WTC11 (cell line): ENCODE measurements at places on chromosomes 3 and 15. TPM values are rescaled to one million over a fixed set of nuclear protein-coding genes. Genes with fewer than 3 reads are reported as not detected.

- H3K4me3 ChIP-seq = no peak overlapping the region
- DNase-seq = peak; percentile 88
- H3K4me1 ChIP-seq = peaks cover 7% of the 10 kb centered on the region
- no peak overlapping the region for H3K27ac ChIP-seq
- H3K27me3 ChIP-seq = peaks cover 2% of the 10 kb centered on the region
- no peaks in the 10 kb centered on the region for H3K36me3 ChIP-seq
Observed at GRCh38 chr3:45210308-45211041, 15.6 kb downstream of the TMEM158 start.

- H3K4me3 ChIP-seq = no peak overlapping the region
- DNase-seq = no peak
- H3K27me3 ChIP-seq = peaks cover 3% of the 10 kb centered on the region; the same call in 1 of the 2 replicates
- no peaks in the 10 kb centered on the region for H3K4me1 ChIP-seq
Observed at GRCh38 chr15:25092661-25093060, 137.9 kb downstream of the SNRPN start.

GNB4 gene
- 33.8 to 38.2 TPM (median 36.7 TPM) in 3 replicates for total RNA-seq

DNA sequence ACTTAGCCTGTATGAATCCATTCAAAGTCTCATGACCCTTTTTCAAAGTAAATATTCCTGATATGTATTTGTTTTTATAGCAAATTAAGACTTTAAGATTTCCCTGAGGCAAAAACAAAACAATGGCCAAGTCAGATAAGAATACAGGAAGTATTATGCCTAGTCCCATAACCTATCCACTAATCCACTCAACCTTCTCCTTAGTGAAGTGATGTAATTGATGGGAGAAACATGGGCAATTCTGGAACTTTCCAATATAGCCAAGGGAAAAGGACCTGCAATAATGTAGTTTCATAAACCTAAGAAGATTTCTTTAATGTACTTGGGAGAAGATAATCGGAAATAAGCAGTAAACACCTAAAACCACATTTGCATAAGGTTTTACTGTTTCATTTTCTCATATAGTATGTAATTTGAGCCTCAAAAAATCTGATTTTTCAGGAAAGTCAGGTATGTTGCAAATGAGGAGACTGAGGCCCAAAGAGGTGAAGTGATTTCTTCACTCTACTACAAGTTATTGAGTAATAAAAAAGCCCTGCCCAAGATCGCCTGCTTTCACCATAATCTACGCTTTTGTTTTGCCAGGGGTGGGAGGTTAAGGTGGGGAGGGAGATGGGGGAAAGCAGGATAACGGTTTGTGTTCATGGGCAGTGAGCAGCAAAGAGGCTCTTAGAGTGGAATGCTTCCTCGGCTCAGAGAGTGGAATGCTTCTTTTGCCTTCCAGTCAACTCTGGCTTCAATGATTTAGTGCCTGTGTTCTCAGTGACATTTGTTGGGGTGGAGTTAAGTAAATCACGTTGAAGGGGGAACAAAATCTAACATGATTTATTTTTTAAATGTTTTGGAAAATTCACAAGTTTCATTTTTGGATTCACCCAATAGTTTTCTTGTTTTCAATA is 95.0 kb upstream of the FNDC3B start:
- DNase-seq = no peak
- no peaks in the 10 kb centered on the region; the same call in 1 of the 2 replicates for H3K27me3 ChIP-seq
- peaks cover 12% of the 10 kb centered on the region for H3K4me1 ChIP-seq
- H3K27ac ChIP-seq = no peak overlapping the region

STRIT1 gene
- 0.33 TPM in 1 of 3 replicates, not detected in the others for total RNA-seq

GRCh38 chr15:40130799-40131502 is 22.3 kb upstream of the BMF start:
- no peaks in the 10 kb centered on the region for H3K36me3 ChIP-seq
- H3K27ac ChIP-seq = no peak overlapping the region
- no peak overlapping the region for H3K4me3 ChIP-seq
- no peak for DNase-seq
- H3K4me1 ChIP-seq = peaks cover 14% of the 10 kb centered on the region

GRCh38 chr15:80831192-80831591 is 52.0 kb downstream of the CEMIP start:
- H3K27ac ChIP-seq = peak overlapping the region; percentile 95
- DNase-seq = no peak
- peaks cover 64% of the 10 kb centered on the region for H3K4me1 ChIP-seq
- no peaks in the 10 kb centered on the region for H3K27me3 ChIP-seq
- no peaks in the 10 kb centered on the region for H3K36me3 ChIP-seq

FAM174B gene
- total RNA-seq = 19.0 to 22.1 TPM (median 21.8 TPM) in 3 replicates

GRCh38 chr3:125511420-125512118 is 8.4 kb downstream of the SNX4 start:
- H3K36me3 ChIP-seq = peaks cover 16% of the 10 kb centered on the region
- no peak overlapping the region for H3K4me3 ChIP-seq
- no peak for DNase-seq
- no peaks in the 10 kb centered on the region for H3K4me1 ChIP-seq
- H3K27ac ChIP-seq = no peak overlapping the region; the same call in 1 of the 2 replicates

DNA sequence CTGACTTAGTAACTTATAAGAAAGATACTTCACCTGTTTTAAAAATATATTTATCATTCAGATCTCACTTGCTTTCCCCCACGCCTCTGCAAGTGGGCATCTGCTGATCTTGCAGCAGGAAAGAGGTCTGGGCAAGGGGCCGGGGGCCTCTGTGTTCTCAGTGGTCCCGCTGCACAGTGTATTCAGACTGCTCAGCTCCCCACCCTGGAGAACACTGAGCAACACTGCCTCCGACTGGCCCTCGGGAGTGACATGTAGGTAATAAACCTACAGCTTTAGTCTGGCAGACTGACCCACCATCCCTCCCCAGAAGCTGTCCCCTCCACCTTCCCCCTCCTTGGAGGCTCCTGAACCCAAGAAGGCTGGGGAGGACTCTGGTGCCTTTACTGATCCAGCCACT is 43.8 kb downstream of the GABRB3 start:
- no peaks in the 10 kb centered on the region for H3K27me3 ChIP-seq
- H3K27ac ChIP-seq = no peak overlapping the region
- peaks cover 73% of the 10 kb centered on the region for H3K4me1 ChIP-seq

GRCh38 chr3:114122027-114122709 is 56.7 kb downstream of the DRD3 start:
- no peak for DNase-seq
- peaks cover 13% of the 10 kb centered on the region for H3K4me1 ChIP-seq
- no peak overlapping the region for H3K4me3 ChIP-seq
- no peak overlapping the region for H3K27ac ChIP-seq
- H3K36me3 ChIP-seq = no peaks in the 10 kb centered on the region

DNA sequence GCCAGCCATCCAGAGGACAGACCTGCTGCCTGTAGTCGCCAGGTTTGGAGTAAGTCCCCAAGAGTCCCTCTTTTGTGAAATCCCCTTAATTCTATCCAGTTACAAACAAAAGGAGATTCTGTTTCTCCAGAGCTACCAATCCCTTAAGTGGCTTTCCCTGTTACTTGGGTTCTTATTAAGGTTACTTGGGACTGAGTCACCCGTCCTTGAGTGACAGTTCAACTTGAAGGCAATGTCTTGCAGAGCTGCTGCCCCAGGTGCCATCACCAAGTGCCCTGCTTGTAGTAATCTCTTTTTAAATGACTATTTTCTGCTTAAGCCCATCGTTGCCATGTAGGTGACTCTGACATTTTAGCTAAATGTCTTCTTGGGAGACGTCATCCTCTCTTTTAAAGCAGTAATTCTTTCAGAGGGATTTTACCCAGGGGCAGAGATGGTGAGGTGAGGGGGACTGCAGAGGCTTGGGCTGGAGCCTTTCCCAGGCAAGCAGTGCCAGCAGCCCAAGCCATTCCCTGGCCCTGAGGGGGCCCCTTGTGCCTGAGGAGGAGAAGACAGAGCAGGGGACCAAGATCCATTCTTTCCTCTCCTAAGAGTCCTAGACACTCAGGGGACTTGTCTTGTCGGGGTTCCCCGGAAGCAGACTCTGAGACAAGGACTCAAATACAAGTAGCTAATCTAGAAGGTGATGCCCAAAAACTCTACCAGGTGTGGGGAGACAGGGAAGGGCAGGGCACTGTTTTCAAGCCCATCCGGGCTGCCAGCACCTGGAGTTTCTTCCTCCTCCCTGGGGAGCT is 253.7 kb downstream of the PLCL2 start:
- H3K4me3 ChIP-seq = no peak overlapping the region
- no peak overlapping the region for H3K27ac ChIP-seq
- H3K36me3 ChIP-seq = no peaks in the 10 kb centered on the region
- no peak for DNase-seq

GRCh38 chr3:126827121-126827520 is 123.1 kb downstream of the CHCHD6 start:
- no peaks in the 10 kb centered on the region for H3K27me3 ChIP-seq
- H3K4me1 ChIP-seq = no peaks in the 10 kb centered on the region
- H3K4me3 ChIP-seq = no peak overlapping the region
- DNase-seq = no peak
- no peak overlapping the region for H3K27ac ChIP-seq
- H3K36me3 ChIP-seq = peaks cover 1% of the 10 kb centered on the region

GOLGA6L24 gene
- not detected in 3 replicates for total RNA-seq

DNA sequence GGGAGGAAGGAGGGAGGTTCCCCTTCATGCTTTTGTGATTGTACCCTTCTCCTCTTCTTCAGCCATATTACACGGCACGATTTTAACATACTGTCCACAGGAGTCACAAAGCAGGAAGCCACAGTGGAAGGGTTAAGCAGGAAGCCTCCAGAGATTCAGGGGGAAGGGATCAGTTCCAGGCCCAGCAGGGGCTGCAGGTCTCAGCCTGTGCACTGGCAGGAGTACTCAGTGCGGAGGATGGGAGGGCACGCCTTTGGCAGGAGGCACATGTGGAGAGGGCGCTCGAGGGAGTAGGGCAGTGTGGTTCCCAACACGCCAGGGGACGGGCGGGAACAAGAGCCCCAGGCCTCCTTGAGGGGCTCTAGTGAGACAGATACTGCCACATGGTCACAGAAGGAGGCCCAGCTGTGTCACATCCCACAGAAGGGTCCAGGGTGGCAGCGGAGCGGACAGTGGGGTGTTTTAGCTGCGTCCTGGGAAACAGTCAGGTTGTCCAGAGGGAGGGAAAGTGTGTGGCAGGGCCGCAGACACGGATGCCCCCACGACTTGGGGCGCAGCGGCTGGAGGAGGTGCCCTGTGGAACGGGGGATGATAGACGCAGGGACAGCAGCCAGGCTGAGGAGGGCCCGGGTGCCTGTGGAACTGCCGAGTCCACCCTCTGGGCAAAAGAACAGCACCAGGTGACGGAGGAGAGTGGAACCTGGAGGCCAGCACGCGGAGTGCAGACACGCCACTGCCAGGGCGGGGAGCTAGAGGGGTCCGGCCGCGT is 77.5 kb downstream of the CHSY1 start:
- peaks cover 42% of the 10 kb centered on the region for H3K4me1 ChIP-seq
- no peak overlapping the region for H3K4me3 ChIP-seq

DPPA2 gene
- total RNA-seq = 14.9 to 15.8 TPM (median 15.0 TPM) in 3 replicates

EMC7 gene
- total RNA-seq = 31.5 to 34.6 TPM (median 32.1 TPM) in 3 replicates

DNA sequence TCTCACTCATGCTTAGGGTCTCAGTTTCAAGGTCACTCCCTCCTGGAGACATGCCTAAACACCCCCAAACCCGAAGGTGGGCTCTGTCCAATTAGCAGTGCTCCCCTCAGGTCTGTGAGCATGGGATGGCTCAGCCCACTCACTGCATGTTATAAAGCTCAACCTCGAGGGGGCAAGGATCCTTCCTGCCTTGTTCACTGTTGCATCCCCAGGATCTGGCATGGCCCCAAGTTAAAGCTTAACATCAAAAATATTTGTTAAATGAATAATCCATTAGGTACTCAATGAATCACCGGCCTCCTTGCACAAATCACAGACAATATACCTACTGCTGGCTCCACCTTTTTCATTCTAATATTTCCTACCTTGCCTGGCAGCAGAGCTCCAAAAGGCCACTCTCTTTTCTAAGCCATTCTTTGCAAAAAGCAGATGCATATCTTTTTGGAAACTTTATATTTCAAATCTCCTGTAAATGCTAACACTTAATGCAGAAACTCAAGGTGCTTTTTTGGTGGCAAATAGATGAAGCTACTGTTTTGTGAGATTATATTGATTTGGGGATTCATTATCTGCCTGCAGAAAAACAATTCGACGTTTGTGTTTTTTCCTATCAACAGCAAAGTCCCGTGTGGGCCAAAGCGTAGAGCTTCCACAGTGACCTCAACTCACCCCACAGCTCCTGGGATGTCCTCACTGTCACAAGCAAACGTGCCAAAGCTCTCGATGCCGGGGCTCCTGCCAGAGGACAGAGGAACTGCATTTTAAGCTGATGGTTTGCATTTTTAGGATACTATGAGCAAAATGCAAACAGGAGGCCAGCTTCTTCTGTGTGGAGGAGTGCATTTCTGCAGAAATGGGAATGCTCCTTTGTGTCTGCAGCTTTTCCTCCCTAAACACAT is 35.4 kb downstream of the PCOLCE2 start:
- no peaks in the 10 kb centered on the region; the same call in 1 of the 2 replicates for H3K27me3 ChIP-seq
- H3K27ac ChIP-seq = no peak overlapping the region
- no peak overlapping the region for H3K4me3 ChIP-seq
- H3K36me3 ChIP-seq = peaks cover 3% of the 10 kb centered on the region; the same call in 1 of the 2 replicates
- no peak for DNase-seq

DNA sequence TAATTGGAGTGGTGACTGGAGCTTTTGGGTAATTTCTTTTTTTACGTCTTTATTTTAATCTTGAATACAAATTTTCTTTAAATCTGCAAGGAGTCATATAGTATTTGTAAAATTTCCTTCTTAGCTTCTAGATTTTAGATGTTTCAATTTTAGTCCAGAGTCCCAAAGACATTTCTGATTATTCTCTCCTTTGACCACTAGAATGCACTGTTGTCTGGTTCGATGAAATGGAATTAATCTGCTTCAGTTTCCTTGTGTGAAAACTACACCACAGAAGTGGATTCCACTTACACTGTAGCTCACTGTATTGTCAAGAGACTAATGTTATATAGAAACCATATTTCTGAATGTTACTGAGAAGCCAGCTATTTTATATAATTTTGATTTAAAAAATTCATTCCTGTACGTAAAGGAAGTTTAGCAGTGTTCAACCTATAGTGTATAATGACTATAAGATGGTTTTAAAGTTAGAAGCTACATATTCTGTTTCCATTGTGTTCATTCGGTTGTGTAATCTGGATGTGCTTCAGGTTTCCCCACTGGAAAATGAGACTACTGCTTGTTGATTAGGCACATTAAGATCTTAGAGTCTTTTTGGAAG is 6.1 kb downstream of the GRAMD1C start:
- H3K4me3 ChIP-seq = no peak overlapping the region
- H3K27me3 ChIP-seq = no peaks in the 10 kb centered on the region
- H3K27ac ChIP-seq = no peak overlapping the region
